ENCODE measurements at places on chromosomes 13 and 19.

DNA sequence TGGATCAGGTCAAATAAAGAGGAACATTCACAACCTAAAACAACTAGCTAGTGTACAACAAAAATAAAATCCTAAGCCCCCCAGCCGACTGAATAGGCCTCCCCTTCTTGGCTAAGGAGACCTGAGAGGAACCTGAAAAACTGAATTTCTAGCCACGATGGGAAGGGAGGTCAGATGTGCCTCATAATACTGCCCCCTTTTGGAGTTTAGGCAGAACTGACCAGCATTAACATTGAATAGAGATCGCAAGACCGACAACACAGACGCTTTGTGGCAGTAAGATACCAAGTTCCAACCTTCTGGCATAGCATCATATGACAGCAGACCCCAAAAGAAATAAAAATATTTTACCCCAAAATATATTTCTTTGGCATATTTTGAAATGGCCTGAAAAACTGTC, 15.9 kb downstream of the CBY2 start:
- DNase-seq: no peak

DNA sequence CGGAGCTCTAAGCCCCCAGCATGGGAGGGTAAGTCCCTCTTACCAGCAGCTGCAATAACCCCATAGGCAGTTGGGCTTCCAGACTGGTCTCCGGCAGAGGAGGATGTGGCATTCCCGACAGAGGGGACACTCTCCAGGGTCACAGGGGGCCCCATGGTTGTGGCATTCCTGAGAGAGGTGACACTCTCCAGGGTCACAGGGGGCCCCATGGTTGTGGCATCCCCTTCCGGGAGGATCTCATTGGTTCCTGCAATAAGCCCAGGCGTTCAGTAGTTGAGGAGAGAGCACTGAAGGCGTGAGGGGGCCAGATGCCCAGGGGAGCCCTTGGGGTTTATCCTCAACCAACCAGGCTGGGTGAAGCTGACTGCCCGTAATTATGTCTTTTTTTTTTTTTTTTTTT, 5.4 kb downstream of the CD320 start:
- no peak for DNase-seq

DNA sequence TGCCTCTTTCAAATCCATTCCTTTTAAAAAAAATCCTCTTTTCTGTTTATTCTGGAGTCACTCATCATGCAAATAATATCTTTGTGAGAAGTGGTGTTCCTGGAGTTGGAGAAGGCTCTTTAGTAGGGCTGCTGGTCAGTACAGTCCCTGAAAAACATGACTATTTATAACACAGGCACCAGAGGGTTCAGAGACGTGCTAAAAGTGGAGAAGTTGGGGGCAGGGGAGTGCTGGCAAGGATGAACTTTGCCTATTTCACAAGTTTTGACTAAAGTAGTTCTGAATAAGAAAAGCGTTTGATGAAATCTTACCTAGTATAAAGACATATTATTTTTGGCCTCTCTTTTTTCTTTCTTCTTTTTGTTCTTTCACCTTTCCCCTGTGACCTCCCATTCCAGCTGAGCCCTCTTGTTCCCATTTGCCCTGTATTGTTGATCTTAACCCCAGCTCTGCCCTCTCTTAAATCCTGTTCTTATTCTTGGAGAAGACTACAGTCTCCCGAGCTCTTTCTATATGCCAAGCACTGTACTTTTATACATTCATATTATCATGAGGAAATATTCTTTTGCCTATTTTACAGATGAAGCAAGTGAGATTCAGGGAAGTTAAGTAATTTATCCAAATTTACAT, 129.1 kb downstream of the TM9SF2 start:
- DNase-seq: no peak

- no peak for DNase-seq
Measured at GRCh38 chr13:49791711-49792549, 552 bp downstream of the KPNA3 start.

- no peak for DNase-seq
Measured at GRCh38 chr19:21564406-21564805, 59.0 kb downstream of the ZNF429 start.

DNA sequence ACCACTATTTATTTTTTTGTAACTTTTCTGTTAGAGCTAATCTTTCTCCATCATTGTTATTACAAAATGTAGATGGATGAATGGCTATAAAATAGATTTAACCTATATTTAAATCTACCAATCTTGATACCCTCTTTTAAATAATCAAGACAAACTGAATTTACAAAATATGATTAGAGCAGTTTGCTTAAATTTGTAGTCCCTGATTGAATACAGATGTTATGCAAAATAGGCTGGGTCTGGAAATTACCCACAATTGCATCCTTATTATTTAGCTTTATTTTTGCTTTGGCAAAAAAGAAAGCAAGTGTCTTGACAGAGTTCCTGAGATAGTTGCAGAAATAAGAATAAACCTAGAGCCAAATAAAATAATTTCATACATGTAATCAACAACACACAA, 352.8 kb downstream of the KLF12 start:
- no peak for DNase-seq

GRCh38 chr19:6318772-6319171, 14.6 kb downstream of the ACER1 start:
- no peak for DNase-seq

- no peak for DNase-seq
Measured at GRCh38 chr13:104487006-104487405, 1420.8 kb upstream of the SLC10A2 start.

DNA sequence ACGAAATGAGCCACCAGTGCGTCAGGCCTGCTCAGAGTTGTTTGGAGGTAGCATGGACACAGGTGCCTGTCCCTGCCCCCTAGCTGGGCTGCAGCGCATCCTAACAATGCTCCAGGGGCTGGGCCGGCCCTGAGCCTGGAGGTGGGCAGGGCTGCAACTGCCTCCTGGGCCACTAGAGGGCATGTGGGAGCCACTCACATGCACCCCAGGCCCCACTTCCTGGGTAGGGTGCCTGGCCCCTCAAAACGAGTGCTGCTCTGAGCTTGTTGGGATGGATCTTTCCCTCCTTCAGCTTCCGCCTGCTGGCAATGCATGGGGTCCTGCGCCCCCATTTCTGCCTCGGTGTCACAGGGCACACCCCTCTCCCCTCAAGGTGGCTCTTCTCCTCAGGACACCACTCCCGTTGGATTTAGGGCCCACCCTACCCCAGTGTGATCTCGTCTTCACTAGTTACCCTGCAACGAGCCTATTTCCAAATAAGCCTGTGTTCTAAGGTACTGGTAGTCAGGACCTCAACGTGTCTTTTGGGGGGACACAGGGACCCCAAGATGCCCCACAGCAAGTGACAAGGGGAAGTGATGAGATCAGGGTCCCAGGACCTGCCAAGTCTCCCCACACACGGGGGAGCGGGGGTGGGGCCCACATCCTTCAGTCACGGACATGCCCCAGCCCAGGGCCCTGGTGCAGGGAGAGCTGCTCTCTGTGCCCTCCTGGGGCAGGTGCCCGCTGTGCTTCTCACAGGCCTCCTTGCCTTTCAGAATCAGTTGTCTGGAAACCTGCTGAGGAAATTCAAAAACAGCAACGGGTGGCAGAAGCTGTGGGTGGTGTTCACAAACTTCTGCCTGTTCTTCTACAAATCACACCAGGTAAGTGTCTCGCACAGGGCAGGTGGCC, 131.3 kb downstream of the STK24 start:
- DNase-seq: peak; percentile 38

DNA sequence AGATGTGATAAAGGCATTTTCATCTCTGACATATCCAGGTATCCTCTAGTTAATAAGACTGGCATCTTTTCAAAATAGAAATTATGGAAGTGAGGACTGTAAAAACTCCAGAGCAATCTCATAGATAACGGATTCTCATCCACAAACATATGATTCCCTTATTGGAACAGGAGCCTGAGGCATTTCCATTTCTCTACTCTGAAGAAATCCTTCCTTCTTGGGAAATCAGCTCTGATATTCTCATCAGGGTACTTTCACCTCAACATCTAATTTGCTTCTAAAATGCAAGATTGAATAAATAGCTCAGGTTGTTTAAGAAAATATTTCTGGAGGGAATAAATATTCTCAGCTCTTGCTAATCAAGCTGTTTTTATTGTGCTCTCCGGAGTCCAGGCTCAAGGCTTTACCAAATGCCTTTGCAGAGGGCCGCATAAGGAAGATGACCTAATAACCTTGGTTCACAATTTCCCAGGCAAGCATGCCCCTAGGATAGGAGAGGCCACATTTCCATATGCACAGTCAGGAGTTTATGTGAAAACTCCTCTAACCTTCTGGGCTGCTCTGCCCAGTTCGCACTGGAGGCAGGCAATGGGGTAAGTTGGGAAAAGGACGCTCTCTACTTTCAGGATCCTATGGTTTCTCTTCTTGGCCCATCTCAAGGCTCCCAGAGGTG, 44.0 kb upstream of the RFC3 start:
- no peak for DNase-seq

- DNase-seq: no peak
Measured at GRCh38 chr13:112800057-112800456, 110.2 kb downstream of the ATP11A start.

- DNase-seq: no peak
Measured at GRCh38 chr13:107157271-107157670, 589.3 kb upstream of the ARGLU1 start.

DNA sequence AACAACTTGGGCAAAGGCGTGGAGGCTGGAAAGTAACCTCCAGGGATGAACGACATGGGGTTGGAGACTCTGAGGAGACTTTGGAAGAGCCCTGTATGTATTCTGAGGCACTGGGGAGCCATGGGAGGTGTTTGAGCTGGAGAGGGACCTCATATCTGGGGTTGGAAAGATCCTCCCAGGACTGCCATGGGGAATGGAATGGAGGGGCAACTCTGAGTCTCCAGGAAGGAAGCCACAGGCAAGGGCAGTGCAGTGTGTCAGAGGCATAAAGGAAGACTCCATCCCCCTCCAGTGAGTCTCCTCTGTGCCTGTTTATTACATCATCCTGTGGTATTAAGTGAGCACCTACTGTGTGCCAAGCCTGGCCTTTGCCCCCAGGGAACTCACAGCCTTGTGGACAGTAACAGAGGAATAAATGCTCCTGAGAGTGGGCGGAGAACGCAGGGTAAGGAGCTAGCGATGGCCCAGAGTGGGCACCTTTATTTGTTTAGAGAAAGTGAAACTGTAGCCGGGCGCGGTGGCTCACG, 7.7 kb downstream of the PEAK3 start:
- DNase-seq: no peak

DNA sequence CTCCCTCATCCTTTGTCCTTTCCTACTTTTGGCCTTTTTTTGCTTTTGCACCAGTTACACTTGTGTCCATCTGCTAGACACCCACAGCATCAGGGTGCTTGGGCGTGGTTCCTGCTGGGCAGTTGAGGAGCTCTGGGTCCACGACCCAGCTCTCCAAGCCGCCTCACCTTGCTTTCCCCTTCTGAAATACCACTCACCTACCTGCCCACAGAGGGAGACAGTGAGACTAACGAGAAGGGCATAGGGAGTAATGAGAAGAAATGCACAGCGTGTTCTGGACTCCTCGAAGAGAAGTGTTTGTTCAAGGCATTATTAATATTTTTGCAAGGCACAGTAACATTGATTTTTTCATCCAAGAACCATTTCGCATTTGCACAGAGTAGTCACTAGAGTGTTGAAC, 92.9 kb downstream of the DNAJC15 start:
- no peak for DNase-seq

DNA sequence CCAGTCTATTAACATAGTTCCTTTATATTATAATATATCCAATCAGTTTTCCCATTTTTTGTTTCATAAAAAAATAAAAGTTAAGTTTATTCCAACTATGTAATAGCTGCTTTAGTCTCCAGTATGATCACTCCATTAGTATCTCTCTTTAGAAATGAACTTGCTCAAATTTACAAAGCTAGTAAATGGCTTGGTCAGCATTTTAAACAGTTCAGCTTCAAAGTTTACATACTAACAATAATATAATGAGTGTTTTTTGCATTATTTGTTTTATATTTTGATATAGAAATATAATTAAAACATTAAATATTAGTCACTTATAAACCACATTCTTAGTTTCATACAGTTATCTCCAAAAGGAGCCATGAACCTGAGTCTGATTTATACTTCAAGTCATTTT, 1073.8 kb downstream of the SLITRK5 start:
- no peak for DNase-seq

- DNase-seq: no peak
Measured at GRCh38 chr13:23433171-23434153, at the start of gene SACS. TSS of gene SACS (minus strand) at chr13:23433702. CDS start at chr13:23411239, 22,463 bp downstream.

GRCh38 chr13:79723519-79724024, 242.6 kb downstream of the NDFIP2 start:
- DNase-seq: no peak

- no peak for DNase-seq
Measured at GRCh38 chr13:91482427-91482826, 84.0 kb downstream of the GPC5 start.

GRCh38 chr19:11560404-11561051, 1.5 kb upstream of the ELOF1 start:
- no peak for DNase-seq

GRCh38 chr19:751501-752341, 809 bp downstream of the MISP start:
- DNase-seq: no peak

- DNase-seq: no peak
Measured at GRCh38 chr19:19550485-19550929, 12.4 kb downstream of the CILP2 start.

GRCh38 chr13:24822640-24823039, 58.7 kb downstream of the RNF17 start:
- DNase-seq: no peak

GRCh38 chr13:46622630-46623256, 69.8 kb downstream of the LRCH1 start:
- no peak for DNase-seq

DNA sequence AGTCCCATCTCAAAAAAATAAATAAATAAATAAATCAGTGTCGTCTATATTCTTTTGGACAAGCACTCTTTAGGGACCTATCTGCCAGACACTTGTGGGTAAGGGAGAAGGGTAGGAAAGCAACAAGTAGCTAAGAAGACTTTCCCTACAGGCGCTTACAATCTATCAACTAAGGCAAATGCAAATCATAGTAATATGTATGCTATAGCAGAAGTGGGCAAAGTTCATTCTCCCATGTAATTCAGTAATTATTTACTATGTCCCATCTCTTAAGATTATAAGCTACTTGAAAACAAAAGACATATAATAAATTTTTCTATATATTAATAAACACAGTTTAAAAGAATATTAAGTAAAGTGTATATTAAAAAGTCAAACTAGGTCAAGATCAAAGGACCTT, 16.5 kb downstream of the ELF1 start:
- DNase-seq: no peak

DNA sequence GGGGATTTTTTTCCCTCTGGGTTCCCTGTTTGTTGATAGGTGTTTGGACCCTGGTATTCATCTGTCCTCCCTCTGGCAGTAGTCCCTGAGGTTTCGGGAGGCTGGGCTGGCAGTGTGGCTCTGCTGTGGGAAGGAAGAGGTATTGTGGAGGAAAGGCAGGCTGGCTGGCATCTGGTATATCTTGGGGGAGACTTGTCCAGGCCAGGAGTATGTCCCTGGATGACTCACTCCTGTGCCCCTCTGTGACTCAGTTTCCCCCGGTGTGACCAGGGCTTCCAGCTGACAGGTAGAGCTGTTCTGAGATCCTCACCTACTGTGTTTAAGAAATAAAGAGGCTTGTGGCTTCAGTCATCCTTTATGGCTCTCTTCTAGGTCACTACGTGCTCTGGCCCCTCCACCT, 14.2 kb upstream of the ZNF492 start:
- DNase-seq: no peak

GRCh38 chr19:2514981-2515518, 39.1 kb downstream of the GADD45B start:
- no peak for DNase-seq

All from activated CD8-positive, alpha-beta memory T cell treated with anti-CD3 and anti-CD28 coated beads for 1 hour (primary cell).